Muscle of leg (tissue), 16 donors: ENCODE measurements at places on chromosomes 16 and 17. TPM values are rescaled to one million over a fixed set of nuclear protein-coding genes. Genes with fewer than 3 reads are reported as not detected.
A peak's percentile ranks its signal among the peaks of the same experiment; 100 is the strongest.

- no peaks in the 10 kb centered on the region for H3K27me3 ChIP-seq
- DNase-seq, result no peak
- no peak overlapping the region for H3K4me3 ChIP-seq
- peaks cover 38% of the 10 kb centered on the region for H3K36me3 ChIP-seq
Measured at GRCh38 chr17:63701868-63702720, 2.2 kb upstream of the LIMD2 start.

PDP2 gene
- total RNA-seq, result 2.7 TPM

GRCh38 chr16:15948532-15949209 lies 745 bp upstream of the ABCC1 start:
- peak overlapping the region; percentile 55 for H3K4me3 ChIP-seq
- H3K27ac ChIP-seq, result no peak overlapping the region
- peaks cover 7% of the 10 kb centered on the region for H3K27me3 ChIP-seq

TEKT1 gene
- not detected for total RNA-seq

- no peaks in the 10 kb centered on the region for H3K27me3 ChIP-seq
- DNase-seq, result peak; percentile 33
- no peaks in the 10 kb centered on the region for H3K36me3 ChIP-seq
- H3K27ac ChIP-seq, result no peak overlapping the region
Measured at GRCh38 chr17:68498479-68499326, 13.5 kb upstream of the PRKAR1A start.

GRCh38 chr16:25108054-25108453 lies 3.5 kb upstream of the LCMT1 start:
- H3K27ac ChIP-seq, result no peak overlapping the region
- H3K4me3 ChIP-seq, result no peak overlapping the region
- no peaks in the 10 kb centered on the region for H3K36me3 ChIP-seq
- DNase-seq, result no peak
- peaks cover 2% of the 10 kb centered on the region for H3K27me3 ChIP-seq

DNA sequence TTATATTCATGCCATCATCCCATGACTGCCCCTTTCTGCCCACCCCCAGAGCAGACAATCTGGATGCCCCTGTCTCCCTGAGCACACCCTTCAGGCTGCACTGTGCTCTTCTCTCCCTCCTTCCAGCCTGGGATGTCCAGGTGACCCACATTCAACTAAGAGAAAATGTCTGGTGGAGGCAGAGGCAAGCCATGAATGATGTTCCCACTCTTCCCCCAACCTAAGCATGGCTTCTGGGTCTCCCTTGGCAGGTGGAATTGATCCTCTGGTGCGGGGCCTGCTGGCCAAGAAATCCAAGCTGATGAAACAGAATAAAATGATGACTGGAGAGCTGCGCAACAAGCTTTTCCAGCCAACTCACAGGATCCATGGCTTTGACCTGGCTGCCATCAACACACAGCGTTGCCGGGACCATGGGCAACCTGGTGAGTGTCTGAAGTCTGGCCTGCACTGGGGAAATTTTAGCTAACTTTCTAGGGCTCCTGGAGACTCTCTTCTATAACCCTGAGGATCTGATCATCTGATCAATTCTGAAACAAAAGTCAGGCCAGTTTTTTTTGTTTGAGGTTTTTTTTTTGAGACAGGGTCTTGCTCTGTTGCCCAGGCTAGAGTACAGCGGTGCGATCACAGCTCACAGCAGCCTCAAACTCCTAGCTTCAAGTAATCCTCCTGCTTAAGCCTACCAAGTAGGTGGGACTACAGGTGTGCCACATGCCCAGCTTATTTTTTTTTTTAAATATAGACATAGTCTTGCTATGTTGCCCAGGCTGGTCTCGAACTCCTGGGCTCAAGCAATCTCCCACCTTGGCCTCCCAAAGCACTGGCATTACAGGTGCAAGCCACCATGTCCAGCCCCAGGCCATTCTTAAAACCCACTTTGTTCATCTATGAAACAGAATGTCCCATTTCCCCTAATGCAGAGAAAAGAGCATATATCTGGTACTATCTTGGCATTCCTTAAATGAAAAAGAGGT lies 14.5 kb downstream of the MPO start:
- no peak for DNase-seq
- H3K27ac ChIP-seq, result no peak overlapping the region
- H3K27me3 ChIP-seq, result peaks cover 8% of the 10 kb centered on the region
- no peaks in the 10 kb centered on the region for H3K36me3 ChIP-seq

DNA sequence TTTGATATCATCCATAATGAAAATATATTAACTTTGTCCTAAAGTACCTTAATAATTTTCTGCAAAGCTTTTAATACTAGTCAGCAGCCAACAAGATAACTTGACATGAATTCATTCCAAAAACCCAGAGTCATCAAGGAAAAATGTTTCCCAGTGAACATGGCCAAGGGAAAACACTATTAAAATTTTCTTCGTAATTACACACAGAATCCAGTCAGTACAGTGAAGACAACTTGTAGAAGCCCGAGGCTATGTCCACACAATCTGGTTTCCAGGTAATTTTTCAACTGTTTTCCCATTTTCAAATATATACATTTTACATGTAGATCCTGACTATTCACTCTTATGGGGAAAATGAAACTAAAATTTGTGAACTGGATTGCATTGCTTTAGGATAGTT lies 600.9 kb downstream of the CDH8 start:
- H3K4me1 ChIP-seq, result no peaks in the 10 kb centered on the region
- DNase-seq, result peak; percentile 29
- H3K36me3 ChIP-seq, result no peaks in the 10 kb centered on the region

DNA sequence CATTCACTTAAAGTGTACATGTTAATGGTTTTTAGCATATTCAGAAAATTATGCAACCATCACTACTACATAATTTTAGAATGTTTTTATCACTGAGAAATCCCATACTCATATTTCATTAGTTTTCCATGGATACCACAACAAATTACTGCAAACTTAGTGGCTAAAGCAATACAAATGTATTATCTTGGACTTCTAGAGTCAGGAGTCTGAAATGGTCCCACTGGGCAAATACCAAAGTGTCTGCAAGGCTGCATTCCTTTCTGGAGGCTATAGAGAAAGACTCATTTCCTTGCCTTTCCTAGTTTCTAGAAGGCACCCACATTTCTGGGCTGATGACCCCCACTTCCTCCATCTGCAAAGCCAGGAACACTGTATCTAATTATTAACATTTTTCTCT lies 16.9 kb upstream of the GNAO1 start:
- H3K4me1 ChIP-seq, result no peaks in the 10 kb centered on the region
- H3K36me3 ChIP-seq, result no peaks in the 10 kb centered on the region
- no peaks in the 10 kb centered on the region for H3K27me3 ChIP-seq

DNA sequence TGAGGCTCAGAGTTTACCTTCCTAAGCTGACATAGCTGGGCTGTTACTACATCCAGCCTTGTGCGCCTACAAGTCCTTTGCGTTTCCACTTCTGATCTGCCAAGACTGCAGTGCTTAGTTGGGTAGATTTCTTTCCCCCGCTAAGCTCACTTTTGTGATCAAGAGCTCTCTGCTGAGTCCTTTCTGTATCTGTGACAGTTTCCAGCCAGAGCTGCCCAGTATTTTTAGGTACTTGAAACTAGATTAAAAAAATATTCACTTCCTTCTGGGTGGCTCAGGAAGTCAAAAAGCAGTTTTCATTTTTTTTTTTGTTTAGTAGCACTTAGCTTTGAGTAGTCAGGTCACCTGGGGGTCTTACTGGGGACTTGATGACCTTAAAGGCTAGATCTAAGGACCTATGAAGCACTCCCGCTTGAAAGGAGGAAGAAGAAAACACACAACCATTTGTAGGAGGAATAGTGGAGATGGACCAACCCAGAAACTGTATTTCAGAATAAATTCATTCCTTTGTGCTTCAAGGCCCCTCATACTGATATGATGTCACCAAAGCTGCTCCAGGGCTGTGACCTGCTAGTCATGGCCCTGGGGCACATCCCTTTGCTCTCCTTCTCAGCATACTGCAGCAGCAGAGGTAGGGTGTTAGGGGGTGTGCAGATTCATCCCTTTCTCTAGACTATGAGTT lies 75.6 kb upstream of the HNF1B start:
- H3K27me3 ChIP-seq, result no peaks in the 10 kb centered on the region
- peak; percentile 15 for DNase-seq
- no peak overlapping the region for H3K4me3 ChIP-seq
- peaks cover 8% of the 10 kb centered on the region for H3K4me1 ChIP-seq
- no peak overlapping the region for H3K27ac ChIP-seq

DNA sequence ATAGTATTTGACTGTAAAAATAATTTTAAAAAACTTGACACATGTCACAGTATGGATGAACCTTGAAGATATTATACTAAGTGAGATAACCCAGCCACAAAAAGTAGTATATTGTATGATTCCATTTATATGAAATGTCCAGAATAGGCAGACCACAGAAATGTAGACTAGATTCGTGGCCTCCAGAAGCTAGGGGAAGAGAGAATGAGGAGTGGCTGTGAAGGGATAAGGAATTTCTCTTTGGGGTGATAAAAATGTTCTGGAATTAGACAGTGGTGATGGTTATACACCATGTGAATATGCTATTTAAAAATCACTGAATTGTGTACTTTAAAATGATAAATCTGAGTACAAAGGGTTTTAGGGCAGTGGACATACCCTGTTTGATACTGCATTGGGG lies 253.1 kb upstream of the DYNLRB2 start:
- no peak overlapping the region for H3K27ac ChIP-seq
- no peaks in the 10 kb centered on the region for H3K36me3 ChIP-seq
- no peak overlapping the region for H3K4me3 ChIP-seq
- no peaks in the 10 kb centered on the region for H3K4me1 ChIP-seq
- no peaks in the 10 kb centered on the region for H3K27me3 ChIP-seq

DNA sequence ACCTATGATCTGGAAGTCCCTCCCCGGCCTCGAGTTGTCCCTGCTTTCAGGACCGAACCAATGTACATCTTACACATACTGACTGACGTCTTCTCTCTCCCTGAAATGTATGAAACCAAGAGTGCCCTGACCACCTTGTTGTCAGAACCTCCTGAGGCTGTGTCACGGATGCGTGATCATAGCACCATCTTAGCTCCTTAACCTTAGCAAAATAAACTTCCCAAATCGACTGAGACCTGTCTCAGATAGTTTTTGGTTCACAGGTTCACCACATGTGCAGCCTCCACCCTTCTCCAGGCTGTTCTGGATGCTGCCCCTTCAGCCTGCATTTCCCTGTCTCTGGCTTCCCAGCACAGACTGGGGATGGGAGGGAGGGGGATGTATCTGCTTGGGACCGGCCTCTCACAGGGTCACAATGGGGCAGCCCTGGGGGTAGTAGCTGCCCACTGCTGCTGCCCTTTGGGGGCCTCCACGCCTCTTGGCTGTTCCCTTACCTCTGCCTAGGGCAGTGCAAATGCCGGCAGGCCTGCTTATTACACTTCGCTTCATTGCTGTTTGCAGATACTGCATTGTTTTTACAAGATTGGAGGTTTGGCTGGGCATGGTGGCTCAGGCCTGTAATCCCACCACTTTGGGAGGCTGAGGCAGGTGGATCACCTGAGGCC lies 69.8 kb downstream of the NT5M start:
- H3K27me3 ChIP-seq, result no peaks in the 10 kb centered on the region
- H3K4me3 ChIP-seq, result no peak overlapping the region
- H3K27ac ChIP-seq, result no peak overlapping the region
- H3K36me3 ChIP-seq, result no peaks in the 10 kb centered on the region
- no peak for DNase-seq

REXO5 gene
- 5.5 TPM for total RNA-seq

- no peaks in the 10 kb centered on the region for H3K36me3 ChIP-seq
- H3K4me1 ChIP-seq, result no peaks in the 10 kb centered on the region
- DNase-seq, result no peak
- peaks cover 12% of the 10 kb centered on the region for H3K27me3 ChIP-seq
- no peak overlapping the region for H3K4me3 ChIP-seq
- H3K27ac ChIP-seq, result no peak overlapping the region
Measured at GRCh38 chr16:86700046-86700945, 121.9 kb downstream of the FOXL1 start.

DNA sequence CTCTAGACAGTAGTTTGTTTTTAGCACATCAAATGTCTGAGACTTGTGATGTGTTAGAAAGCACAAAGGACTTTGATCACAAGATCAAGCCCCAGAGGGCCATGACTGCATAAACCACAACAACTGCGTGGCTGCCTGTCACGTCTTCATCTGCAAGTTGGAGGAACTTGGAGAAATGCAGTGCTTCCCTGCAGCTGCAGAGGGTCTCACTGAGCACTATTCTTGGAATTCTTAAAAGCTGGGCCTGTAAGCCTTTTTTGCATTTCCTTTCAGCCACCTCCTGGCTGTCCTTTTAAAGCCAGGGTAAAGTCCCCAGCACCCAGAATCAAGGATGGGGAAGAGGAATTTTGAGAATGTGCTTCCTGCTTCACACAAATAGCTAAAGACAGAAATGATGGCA lies 431.3 kb downstream of the MAF start:
- H3K4me1 ChIP-seq, result peaks cover 22% of the 10 kb centered on the region
- peak; percentile 68 for DNase-seq
- no peak overlapping the region for H3K27ac ChIP-seq
- no peak overlapping the region for H3K4me3 ChIP-seq

- no peaks in the 10 kb centered on the region for H3K27me3 ChIP-seq
- no peak overlapping the region for H3K4me3 ChIP-seq
- no peak for DNase-seq
- no peaks in the 10 kb centered on the region for H3K36me3 ChIP-seq
- no peaks in the 10 kb centered on the region for H3K4me1 ChIP-seq
- H3K27ac ChIP-seq, result no peak overlapping the region
Measured at GRCh38 chr17:60110586-60110985, 31.9 kb upstream of the HEATR6 start.

GRCh38 chr17:72382971-72383722 lies 262.3 kb downstream of the SOX9 start:
- H3K36me3 ChIP-seq, result no peaks in the 10 kb centered on the region
- peaks cover 4% of the 10 kb centered on the region for H3K4me1 ChIP-seq
- no peak overlapping the region for H3K4me3 ChIP-seq
- no peak overlapping the region for H3K27ac ChIP-seq
- no peaks in the 10 kb centered on the region for H3K27me3 ChIP-seq
- DNase-seq, result peak; percentile 79

DNA sequence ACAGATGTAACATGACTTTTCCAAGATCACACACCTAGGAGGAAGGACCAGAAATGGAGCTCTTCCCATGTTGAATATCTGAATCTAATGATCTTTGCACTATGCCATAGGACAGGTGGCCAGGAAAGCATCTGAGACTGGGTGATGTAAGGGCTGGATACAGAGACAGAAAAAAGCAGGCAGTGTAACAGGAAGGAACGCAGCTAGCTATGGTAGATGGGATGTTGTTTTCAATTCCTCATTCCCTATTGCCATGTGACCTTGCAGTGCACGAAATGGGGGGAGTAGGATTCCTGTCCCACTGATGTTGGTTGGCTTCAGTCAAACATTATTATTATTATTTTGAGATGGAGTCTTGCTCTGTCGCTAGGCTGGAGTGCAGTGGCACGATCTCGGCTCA lies 3.7 kb upstream of the NPIPB15 start:
- no peak overlapping the region for H3K4me3 ChIP-seq
- no peak for DNase-seq
- H3K36me3 ChIP-seq, result no peaks in the 10 kb centered on the region
- no peaks in the 10 kb centered on the region for H3K27me3 ChIP-seq
- no peak overlapping the region for H3K27ac ChIP-seq

GRCh38 chr17:63623786-63624530 lies 1.7 kb downstream of the MAP3K3 start:
- H3K4me3 ChIP-seq, result peak overlapping the region; percentile 78
- no peak for DNase-seq
- peak overlapping the region; percentile 83 for H3K27ac ChIP-seq
- H3K36me3 ChIP-seq, result peaks cover 2% of the 10 kb centered on the region
- no peaks in the 10 kb centered on the region for H3K27me3 ChIP-seq
- peaks cover 13% of the 10 kb centered on the region for H3K4me1 ChIP-seq
